ENCODE measurements at places on chromosomes 1 and 21.

GRCh38 chr1:55060133-55060999, 21.0 kb downstream of the PCSK9 start:
- peak; percentile 10 for DNase-seq

DNA sequence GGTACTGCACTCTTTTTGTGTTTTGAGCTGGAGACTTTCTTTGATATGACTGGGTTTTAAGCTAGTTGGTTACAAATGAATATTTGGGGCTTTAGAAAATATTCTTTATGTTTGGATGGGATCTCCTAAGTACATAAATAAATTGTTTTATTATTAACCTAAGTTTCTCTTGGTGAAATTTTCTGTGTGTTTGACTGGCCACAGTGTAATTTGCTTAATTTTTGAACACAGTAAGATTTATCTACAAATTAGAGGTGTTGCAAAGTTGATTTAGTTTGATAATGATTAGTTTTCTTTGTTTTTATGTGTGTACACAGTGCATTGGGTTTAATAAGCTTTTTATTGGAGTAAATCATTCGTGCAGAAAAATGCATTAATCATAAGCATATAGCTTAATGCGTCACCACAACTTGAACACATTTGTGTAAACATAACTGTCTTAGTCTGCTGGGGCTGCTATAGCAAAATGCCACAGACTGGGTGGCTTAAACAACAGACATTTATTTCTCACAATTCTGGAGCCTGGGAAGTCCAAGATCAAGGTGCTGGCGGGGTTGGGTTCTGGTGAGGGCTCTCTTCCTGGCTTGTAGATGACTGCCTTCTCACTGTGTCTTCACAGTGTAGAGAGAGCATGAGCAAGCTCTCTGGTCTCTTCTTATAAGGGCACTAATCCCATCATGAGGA, 17.4 kb upstream of the SLC6A9 start:
- no peak for DNase-seq

DNA sequence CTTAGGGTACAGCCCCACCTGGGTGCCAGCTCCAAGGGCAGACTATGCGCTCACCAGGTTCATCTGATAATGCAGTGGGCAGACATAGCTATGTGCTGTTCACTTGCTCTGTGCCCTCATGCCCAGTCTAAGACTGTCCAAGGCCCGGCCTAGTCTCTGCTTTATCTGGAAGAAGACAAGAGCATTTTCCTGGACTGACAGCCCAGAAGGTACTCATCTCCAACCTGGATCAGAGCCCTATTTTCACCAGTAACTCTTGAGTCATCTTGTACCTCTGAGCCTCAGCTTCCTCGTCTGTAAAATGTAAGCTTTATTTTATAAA, 28.5 kb upstream of the LRRC8C start:
- no peak for DNase-seq

DNA sequence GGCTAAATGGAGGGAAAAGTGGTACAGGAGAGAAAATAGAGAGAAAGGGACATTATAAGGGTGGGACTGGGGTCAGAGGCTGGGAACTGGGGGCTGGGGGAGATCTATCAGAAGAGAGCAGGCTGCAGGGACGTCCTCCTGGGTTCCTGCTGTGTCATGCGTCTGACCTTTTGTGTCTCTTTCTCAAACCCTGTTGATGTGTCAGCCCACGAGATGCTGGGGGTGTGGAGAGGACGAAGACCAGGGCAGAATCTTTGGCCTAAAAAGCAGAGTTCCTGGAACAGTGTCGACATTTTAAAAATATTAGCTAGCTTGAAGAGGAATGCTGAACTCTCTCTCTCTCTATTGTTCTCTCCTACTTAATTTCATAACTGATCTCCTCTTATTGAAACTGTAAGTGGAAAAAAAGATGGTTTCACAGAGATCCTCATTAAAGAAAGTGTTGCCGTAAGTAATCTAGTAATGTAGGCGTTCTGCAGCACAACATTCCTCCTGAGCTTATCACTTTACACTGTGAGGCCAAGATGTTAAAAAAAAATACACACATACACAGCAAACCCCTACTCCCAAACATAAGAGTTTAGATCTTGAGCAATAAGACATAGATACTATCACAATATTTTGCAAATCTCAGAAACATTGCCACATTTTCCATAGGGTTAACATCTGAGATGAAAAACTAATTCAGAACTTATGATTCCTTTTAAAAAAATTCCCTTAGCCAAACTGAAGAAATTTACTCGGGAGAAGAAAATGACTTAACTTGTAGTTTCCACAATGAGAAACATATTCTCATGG, 52.6 kb downstream of the RUNX1 start:
- DNase-seq = no peak

GRCh38 chr21:33042812-33043211, 17.1 kb downstream of the OLIG2 start:
- DNase-seq = peak; percentile 98

DNA sequence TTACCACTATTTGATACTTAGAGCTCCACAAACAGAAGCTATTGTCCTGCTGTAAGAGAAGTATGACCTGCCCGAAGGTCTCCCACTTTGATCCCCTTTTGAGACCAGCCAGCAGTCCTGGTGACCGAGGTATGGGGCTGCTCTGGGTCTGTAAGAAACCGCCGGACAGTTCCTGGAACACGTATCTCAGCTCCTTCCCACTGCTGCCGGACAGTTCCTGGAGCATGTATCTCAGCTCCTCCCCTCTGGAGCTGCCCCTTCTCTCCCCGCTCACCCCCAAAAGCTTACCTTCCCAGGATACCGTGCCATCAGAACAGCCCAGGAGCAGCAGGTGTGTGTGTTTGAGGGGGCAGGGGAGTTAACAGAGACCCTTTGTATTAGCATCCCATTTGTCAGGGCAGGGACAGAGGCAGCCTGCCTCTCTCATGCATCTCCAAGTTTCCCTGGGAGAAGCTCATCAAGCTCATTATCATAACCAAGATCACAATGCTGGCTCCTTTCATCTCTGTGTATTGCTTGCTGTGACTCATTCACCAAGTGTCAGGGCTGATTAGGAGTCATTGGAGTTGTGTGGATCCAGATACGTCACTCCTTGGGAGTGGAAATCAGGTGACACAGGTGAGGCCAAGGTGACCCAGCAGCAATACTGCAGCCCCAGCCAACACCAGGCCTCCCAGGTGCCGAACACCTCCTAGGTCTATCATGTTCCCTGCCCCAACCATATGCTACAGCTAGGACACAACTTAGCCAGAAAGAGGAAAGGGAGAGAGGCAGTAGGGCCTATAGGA, 25.3 kb downstream of the OPTC start:
- DNase-seq = no peak

DNA sequence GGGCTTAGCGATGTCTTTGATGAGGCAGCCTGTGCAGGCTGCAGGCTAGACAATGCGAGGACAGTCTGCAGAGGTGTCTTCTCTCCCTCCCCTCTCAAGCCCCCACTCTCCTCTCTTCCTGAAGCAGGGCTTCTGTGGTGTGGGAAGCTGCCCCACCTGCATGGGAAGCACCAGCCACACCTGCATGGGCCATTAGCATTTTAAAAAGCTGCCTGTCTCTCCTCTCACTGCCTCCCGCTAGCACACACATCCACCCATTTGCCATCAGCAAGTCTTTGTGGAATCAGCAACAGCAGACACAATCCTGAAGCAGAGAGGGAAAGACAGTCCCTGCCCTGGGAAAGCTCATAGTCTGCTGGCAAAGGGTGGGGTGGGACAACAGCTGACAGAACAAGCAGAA, 53.1 kb downstream of the NAV1 start:
- DNase-seq = no peak

DNA sequence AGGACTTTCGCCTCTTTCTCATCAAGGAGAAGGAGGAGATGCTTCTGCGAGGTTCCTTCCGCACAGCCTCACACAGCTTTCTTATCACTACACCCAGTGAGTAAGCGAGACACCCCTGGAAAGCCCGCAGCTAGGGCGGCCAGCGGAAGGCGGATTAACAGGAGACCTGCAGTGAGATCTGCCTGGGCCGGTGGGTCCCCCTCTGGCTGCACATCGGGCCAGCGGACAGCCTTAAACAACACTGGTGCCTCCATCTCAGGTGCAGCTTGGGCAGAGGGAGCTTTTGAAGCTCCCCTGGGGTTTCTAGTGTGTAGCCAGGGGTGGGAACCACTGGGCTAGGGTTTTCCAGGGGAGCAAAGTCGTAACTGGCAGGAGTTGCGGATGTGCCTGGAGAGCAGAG, 17.5 kb upstream of the MTARC1 start:
- no peak for DNase-seq

- DNase-seq = no peak
Observed at GRCh38 chr1:35646043-35646442, 4.7 kb upstream of the PSMB2 start.

GRCh38 chr1:198651650-198652400, 13.0 kb downstream of the PTPRC start:
- DNase-seq = no peak

GRCh38 chr1:109985247-109986053, 885 bp downstream of the AHCYL1 start:
- no peak for DNase-seq

DNA sequence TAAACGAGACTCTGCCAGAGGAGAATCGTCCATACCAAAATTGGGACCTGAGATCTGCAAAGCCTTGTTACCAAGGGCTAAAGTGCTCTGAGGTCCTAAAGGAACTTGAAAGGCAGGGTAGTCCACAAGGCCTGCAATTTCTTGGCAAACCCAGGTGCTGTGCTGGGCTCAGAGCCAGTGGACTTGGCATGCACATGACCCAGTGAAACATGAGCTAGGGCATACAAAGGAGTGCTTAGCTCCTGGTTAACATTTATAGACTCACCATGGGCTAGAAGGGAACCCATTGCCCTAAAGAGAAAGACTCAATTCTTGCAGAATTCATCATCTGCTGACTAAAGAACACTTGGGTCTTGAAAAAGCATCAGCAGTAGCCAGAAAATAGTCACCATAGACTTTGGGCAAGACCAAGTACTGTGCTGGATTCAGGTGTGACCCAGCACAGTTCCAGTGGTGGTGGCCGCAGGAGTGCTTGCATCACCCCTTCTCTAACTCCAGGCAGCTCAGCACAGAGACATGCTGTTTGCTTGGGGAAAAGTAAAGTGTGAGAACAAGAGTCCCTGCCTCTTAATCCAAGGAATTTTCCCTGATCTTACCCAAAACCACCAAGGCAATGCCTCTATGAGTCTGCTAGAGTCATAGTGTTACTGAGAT, 1069.4 kb upstream of the ADGRL2 start:
- DNase-seq = no peak

GRCh38 chr1:87182611-87183010, 146.1 kb upstream of the LMO4 start:
- no peak for DNase-seq

GRCh38 chr1:186780076-186780475, 48.7 kb upstream of the PLA2G4A start:
- DNase-seq = no peak

- no peak for DNase-seq
Observed at GRCh38 chr1:176802316-176802715, 339.3 kb downstream of the PAPPA2 start.

DNA sequence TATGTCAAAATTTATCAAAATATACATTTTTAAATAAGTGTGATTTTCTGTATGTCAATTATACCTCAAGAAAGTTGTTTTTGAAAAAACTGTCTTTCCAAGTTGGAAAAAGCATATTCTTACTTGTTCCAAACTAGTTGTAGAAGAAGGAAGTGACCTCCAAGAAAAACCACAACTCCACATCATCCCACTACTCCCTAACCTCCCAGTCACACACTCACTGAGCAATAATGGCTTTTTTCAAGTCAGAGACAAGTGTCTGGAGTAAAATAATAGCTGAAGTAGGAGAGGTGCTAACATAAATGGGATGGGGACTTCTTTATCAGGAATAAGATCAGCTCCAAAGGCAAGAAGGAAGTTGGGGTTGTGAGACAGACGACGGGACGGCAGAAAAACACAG, 13.4 kb downstream of the EPRS1 start:
- no peak for DNase-seq

DNA sequence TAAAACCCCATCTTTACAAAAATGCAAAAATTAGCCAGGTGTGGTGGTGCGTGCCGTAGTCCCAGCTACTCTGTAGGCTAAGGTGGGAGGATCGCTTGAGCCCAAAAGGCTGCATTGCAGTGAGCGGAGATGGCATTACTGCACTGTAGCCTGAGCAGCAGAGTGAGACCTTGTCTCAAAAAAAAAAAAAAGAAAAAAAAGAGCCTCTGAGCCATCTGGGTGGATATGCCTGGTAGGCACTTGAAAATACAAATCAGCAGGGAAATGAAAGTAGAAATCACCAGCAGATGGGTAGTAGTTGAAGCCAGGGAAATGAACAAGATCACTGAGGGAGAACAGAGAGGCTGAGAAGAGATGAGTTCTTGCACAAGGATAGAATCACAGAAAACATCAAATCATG, 131.0 kb upstream of the HMCN1 start:
- DNase-seq = no peak

DNA sequence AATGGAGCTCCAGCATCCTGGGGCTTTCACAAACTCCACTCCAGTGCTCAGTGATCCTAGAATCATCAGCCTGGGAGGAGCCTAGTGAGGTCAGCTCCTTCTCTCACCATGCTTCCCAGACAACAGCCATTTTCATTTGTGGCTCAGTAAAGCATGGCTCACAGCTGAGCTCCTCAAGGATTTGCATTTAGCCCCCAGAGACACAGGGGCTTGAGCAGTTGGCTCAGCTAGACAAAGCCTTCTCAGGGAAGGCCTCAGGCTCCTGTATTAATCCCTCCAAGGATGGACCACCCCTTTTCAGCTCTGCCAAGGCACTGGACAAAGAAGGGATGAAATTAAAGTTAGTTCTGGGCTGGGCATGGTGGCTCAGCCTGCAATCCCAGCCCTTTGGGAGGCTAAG, 39.5 kb downstream of the ERI3 start:
- DNase-seq = no peak

- no peak for DNase-seq
Observed at GRCh38 chr1:34013136-34013535, 149.3 kb downstream of the HMGB4 start.

GRCh38 chr1:33971018-33971710, 107.3 kb downstream of the HMGB4 start:
- no peak for DNase-seq

DNA sequence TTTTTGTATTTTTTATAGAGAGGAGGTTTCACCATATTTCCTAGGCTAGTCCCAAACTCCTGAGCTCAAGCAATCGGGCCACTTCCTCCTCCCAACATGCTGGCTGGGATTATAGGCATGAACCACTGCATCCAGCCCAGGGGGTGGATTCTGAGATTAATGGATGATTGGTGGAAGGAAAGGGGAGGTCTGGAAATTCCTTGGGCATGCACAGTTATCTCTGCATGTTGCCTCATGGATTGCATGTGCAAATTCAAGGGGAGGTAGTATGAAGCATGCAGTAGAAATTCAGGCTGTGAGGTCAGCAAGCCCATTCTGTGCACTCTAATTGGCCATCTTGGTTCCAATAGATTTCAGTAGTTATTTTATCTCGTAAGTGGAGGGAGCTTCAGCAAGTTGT, 124.4 kb downstream of the SPATA46 start:
- DNase-seq = no peak

DNA sequence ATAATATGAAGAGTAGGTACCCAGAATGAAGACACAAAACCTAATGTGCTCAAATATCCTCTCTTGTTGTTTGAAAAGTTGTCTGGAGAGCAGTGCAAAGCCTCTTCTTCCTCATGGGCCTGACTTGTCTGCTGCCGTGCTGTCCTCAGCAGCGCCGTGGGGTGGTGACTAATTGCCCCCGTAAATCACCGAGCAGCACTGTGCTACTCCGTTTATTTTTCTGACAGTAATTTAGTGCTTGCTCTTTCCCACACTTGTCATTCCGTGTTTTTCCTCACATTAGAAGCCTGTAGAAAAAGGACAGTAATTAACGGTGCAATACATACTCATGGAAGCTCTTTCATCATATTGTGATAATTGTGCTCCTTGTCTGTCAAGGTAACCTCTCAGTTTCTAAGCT, 114.8 kb upstream of the BARHL2 start:
- peak; percentile 14 for DNase-seq

- no peak for DNase-seq
Observed at GRCh38 chr1:68281946-68282615, 49.8 kb upstream of the WLS start.
